ENCODE measurements at places on chromosomes 4 and X.
A peak's percentile ranks its signal among the peaks of the same experiment; 100 is the strongest.

DNA sequence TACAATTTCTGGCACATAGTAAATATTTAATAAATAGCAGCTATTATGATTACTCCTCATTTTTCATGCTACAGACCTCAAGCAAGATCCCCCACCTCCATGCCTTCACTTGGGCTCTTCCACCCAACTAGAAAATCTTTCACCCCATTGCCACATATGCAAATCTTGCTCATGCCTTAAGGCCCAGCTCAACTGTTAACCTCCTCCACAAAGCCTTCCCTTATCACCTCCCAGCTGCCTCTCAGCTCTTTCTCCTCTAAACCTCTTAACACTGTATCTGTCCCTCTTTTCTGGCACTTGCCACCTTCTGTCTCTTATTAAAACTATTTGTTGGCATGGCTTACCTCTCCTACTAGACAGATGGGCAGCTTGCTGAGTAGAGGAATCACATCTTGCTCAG, 51.5 kb downstream of the PJA1 start:
- no peak for DNase-seq

GRCh38 chr4:122624205-122624604, 3.3 kb upstream of the IL21 start:
- no peak for DNase-seq

DNA sequence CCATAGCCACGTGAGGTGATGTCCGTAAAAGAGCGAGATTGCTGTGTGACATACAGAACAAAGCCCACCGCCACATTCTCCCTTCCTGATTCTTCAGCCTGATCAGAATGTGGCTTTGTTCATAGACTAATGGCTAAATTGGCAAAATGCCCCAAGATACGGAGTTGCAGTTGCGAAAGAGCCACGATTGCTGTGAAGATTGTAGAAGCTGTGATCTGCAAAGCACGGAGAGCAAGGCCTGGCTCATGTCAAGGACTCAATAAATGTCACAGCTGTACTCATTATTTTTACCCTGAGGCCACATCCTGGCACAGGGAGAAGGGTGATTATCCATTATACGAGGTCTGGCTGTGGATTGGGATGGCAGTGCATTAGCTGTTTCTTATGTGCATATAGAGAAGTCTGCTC, 34.2 kb downstream of the ARSD start:
- DNase-seq, result no peak

DNA sequence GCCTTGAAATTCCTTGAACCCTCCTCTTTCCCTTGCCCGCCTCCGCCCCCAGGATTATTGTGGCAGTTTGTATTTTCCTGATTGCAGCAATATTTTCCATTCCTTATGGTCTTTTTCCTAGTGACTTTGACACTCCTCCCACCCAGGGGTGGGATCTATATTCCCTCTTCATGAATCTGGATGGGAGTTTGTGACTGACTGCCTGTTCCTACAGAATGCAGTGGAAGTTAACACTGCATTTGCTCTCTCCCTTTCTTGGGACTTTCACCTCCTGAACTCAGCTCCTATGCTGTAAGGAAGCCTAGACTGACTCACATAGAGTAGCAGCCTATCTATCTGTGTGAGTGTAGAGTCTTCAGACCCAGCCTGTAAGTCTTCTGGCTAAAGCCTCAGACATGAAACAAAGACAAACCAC, 2.2 kb downstream of the FUNDC2 start:
- no peak for DNase-seq

DNA sequence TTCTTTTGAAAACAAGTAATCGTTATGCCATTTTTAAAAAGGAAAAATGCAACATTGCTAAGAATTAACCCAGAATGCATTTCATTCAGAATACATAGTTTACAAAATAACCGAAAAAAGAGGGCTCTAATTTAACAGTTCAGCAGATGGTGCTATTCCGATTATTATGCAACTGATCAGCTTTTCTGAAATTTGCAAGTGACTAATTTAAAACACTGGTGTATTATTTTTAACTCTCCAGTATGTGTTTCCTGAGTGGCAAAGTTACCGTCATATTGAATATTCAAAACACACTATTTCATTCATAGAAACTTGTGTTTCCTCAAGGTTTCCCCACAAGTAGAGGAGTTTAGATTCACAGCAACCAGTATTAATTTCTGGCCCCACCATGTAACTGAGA, 21.1 kb downstream of the ZBTB49 start:
- DNase-seq, result no peak

GRCh38 chr4:141636771-141637460, 533 bp downstream of the IL15 start:
- DNase-seq, result peak; percentile 30

DNA sequence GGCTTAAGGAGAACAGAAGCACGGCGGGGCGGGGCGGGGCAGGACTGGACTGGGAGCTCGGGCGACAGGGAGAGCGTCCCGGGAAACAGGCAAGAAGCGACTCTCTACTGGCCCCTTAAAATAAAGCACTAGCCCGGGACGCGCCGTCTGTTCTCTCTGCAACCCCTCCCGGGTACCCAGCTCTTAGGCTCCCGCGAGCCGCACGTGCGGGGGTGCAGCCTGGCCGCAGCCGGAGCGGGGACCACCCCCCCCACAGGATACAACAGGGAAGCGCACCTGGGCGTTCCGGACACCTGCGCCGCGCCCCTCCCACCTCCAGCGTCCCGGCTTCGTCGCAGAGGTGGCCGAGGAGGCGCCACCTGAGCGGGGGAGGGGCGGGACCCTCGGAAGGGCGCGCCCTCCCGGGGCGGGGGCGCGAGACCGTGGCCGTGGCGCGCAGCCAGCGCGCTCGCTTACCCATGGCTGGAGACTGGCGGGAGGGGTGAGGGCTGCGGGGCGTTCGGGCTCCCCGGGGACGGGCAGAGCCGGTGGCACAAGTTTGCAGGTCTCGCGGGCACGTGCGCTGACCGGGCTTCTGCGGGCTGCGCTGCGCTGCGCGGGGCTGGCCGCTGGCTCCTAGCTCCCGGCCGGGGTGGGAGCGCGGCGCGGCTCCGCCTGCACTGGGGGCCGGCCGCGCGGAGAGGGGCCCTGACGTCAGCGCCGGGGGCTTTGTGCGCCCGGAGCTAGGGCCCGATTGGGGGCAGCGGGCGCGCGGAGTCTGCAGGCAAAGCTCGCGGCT, 91.5 kb downstream of the GEMIN8 start:
- DNase-seq, result peak; percentile 40

DNA sequence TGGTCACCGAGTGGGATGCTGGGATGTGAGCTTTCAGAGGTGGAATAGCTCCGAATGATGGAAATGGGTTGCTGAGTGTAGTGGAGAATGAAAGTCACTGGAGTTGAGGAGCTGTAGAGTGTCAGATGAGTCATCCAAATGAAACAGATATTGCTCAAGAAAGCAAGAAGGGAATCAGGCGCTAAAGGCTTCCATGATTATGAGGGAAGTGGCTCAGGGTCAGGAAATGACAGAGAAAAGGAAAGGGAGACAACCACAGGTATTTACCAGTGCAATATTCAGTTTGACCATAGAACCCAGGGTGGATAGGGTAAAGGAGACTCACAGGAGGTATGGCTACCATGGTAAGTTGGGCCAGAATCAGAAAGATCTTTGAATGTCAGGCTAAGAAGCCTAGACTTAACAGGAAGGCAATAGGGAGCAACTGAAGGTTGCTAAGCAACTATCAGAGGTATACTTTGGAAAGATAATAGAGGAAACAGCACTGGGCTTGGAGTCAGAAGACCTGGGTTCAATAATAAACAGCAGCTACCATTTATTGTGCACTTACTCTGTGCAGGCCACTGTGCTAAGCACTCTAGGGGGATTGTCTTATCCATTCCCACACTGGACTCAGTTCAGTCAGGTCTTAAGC, 11.7 kb downstream of the LAS1L start:
- no peak for DNase-seq

DNA sequence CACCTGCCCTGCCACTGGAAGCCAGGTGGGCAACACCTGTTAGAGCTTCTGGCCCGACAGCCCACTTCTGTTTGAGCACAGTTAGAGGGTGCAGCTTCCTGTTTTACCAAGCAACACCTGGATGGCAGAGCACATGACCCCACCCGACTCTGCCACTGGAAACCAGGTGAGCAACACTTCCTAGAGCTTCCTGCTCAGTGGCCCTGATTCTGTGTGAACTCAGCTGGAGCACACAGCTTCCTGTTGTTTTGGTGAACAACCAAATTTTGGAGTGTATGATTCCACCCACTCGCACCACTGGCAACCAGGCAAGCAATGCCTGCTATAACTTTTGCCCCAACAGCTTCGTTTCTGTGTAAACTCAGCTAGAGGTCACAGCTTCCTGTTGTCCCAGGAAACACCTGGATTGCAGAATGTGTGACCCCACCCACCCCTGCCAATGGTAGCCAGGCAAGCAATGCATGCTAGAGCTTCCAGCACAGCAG, 163.8 kb upstream of the KLF8 start:
- DNase-seq, result no peak

GRCh38 chrX:19772096-19772821, 115.1 kb downstream of the SH3KBP1 start:
- DNase-seq, result no peak
